ENCODE measurements at places on chromosomes 12 and 14.

GRCh38 chr14:105019861-105020814 is 745 bp downstream of the CDCA4 start:
- DNase-seq, result peak; percentile 34

DNA sequence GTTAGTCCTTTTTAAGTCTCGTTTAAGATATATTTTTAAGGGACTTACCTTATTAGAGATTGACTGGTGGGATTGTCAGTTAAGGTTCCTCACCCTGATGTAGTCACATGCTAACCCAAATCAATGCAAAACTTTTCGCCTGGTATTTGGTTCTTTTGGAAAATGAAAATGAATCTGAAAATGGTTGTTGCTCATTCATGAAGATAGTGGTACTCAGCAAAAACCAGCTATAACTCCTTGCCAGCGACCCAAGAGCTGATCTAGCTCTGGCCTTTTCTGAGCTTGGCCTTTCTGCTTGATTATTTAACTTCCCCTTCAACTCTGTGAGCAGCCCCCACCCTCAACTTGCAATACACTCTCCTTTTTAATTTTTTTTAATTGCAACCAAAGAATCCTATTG is 85.0 kb upstream of the GTF2A1 start:
- no peak for DNase-seq

DNA sequence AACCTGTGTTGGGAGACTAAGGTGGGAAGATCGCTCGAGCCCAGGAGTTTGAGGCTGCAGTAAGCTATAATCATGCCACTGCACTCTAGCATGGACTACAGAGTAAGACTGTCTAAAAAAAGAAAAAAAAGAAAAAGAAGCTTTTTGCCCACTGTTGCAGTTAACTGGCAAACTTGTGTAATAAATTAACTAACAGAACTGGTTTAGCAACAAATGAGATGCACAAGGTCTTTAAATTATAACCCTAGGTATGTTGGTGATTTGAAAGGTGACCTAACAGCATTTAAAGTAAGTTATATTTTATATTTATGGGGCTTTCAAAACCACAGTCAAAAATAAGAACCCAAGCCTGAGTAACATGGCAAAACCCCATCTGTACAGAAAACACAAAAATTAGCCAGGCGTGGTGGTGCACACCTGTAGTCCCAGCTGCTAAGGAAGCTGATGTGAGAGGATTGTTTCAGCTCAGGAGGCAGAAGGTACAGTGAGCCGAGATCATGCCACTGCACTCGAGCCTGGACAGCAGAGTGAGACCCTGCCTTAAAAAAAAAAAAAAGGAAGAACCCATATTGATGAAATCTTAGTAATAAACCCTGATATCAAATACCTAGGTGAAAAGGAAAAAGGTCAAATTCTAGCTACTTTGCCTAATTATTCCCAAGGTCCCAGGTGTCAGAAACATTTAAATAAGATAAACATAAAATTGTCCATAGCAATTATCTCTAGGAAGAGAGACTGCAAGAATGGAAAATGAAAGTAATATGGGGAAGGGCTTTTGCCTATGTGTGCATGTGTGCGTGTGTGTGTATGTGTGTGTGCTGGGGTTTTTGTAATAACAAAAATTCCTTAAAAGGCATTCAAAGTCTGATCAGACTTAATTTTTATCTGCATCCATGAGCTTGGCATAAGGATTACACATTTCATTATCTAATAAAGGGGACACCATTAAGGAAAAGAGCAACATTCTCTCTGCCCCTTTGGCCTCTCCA is 15.4 kb downstream of the SYNE2 start:
- no peak for DNase-seq

- DNase-seq, result no peak
Measured at GRCh38 chr12:93061473-93062419, 132.7 kb upstream of the EEA1 start.

DNA sequence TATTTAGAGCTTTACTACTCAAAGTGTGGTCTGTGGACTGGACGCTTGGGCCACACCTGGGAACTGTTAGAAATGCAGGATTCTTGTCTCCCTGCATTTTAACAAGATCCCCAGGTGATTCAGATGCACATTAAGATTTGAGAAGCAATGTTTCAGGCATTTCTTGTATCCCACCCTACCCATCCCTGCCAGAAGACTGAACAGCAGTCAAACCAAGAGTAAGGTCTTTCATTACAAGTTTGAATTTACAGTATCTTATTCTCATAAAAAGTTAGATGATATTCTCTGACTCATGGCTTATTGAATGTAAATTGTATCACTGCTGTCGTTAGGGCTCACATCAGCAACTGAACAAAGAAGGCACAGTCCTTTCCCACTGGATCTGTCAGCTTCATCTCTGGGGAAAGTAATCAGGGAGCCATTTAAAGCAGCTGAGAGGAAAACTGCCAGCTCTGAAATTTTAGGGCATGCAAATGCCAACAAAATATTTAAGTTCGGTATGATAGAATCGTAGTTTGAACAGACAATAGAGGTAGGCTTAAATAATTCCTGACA is 141.1 kb downstream of the AKAP6 start:
- DNase-seq, result no peak

DNA sequence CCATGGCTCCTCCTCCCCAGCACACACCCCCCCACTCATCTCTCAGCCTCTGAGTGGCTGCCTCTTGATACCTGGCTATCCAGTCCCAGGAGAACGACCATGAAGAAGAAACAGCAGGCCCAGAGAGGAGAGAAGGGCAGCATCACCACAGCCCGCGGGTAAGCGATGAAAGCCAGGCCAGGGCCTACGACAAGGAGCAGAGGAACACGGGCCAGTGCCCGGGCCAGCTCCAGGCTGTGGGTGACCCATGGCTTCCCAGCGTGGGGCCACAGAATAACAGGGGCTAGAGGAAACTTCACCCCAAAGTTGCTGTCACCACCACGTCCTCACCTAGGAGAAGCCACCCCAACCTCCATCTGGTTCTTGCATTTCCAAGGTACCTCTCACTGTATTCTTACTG is 10.4 kb upstream of the SLC6A12 start:
- DNase-seq, result no peak

- DNase-seq, result no peak
Measured at GRCh38 chr14:73634011-73634833, 10.6 kb upstream of the DNAL1 start.

DNA sequence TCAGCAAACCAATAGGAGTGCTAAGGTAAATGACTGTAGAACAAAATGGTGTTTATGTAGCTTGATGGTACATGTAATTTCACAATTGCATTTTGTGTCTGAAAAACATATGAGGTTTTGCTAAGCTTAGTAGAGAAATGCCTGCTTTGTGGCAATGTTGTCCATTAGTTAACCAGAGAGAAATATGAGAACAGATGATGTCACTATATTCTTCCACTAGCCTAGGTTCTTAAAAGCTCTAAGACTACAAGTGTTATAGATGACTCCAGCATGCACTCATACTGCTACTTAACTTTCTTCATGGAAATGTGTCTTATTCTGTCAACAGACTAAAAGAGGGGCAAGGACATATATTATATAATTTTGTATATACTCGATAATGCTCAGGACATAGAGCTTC is 309.4 kb downstream of the APAF1 start:
- no peak for DNase-seq

DNA sequence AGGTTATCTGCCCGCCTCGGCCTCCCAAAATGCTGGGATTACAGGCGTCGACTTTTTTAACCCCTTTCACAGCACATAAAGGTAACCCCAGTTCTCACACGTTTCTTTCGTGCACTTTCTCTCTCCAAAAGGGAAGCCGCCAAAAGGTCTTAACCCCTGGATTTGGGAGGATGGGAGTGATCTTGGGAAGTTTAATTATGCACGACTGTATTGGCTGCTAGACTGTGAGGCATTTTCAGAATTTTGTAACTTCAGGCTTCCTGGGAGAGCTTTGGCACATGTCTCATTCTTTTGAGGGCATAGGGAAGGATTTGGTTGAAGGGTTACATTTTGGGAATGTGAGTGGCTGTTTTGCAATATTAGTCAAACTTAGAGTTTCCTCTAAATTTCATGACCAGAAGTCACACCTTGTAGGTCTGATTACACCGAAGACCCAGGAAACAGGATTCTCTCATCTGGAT is 1.4 kb upstream of the SMARCC2 start:
- DNase-seq, result no peak

DNA sequence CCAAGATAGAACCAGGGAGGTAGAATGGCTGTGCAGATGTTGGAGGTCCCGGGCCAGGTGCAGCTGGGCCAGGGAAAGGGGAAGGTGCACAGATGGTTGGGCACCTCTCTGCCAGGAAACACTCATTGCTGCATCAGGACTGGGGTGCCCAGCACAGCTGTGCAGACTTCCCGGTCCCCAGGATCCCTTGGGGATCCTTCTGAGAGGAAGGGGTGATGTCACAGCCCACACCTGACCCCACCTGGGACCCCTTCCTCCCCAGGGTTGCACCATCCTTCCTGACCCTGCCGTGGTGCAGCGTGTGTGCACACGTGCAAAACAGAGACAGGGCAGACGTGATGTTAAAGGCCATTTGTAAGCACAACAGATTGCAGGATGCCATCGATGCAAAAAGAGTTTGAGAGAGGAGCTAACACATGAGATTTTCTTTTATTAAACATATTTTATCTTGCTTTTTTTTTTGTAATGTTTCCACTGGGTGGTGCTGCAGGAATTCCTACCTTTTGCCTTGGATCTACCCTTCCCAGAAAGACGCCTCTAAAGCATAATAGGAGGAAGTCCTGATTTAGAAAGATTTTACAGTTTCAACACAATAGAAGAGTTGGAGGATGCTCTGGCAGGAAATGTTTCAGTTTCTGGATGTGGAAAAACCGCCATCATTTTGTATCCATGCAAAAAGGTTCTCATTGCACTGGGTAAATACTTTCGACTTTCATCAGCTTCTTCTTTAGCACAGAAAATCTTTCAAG is 14.8 kb downstream of the ELK3 start:
- no peak for DNase-seq

GRCh38 chr12:123571343-123571813 is 13.0 kb upstream of the TMED2 start:
- no peak for DNase-seq

Measured in stimulated activated CD4-positive, alpha-beta T cell treated with anti-CD3 and anti-CD28 coated beads, Interleukin-15, amount 100 ng/mL, for 1 hour (primary cell).